Foreskin keratinocyte (primary cell): ENCODE measurements at places on chromosomes 4 and X. TPM values are rescaled to one million over a fixed set of nuclear protein-coding genes. Genes with fewer than 3 reads are reported as not detected.
A peak's percentile ranks its signal among the peaks of the same experiment; 100 is the strongest.

DNA sequence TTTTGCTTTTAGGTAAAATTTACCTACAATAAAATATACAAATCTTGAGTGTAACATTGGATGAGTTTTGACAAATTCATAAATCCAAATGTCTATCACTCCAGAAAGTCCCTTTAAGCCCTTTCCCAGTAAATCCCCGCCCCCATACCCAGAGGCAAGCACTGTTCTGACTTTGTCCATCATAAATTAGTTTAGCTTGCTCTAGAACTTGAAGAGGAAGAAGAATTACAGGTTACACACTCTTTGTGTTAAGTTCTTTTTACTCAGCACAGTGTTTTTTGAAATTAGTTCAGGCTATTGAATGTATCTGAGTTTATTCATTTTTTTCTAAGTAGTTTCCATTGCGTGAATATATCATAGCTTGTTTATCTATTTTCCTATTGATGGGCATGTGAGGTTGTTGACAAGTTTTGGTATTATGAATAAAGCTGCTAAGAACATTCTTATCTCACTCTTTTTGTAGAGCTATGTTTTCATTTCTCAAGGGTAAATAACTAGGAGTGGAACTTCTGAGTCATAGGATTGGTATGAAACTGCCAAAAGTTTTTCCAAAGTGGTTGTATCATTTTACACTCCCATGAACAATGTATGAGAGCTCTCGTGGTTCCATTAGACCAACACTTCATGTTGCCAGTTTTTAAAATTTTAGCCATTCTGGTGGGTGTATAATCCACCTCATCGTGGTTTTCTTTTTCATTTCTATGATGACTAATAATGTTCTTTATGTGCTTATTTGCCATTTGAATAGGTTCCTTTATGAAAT is 22.4 kb upstream of the HPSE start:
- peak; percentile 93 for DNase-seq

- no peak for DNase-seq
Observed at GRCh38 chrX:2694914-2695267, 3.8 kb downstream of the CD99 start.

DNA sequence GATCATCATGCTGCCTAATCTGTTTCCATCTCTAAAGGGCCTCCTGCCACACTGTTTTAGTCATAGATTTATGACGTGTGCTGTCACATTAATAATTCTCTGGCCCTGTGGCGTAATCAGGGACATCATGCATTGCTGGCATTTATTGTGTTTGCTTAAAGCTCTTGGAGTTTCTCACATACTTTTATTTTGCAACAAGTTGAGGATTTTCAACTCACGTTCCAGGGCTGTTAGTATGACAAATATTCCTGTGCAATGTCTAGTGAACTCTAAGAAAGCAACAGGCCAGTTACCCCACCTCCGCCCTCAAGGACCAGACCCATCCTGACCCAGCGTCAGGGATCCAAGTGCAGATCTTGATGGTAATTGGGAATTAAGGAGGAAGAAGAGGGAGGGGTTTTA is 7.8 kb upstream of the PIGA start:
- DNase-seq: peak; percentile 4

GRCh38 chr4:121790976-121791375 is 10.1 kb upstream of the EXOSC9 start:
- no peak for DNase-seq

GRCh38 chr4:157271166-157271869 is 50.8 kb downstream of the GRIA2 start:
- DNase-seq: peak; percentile 7

DNA sequence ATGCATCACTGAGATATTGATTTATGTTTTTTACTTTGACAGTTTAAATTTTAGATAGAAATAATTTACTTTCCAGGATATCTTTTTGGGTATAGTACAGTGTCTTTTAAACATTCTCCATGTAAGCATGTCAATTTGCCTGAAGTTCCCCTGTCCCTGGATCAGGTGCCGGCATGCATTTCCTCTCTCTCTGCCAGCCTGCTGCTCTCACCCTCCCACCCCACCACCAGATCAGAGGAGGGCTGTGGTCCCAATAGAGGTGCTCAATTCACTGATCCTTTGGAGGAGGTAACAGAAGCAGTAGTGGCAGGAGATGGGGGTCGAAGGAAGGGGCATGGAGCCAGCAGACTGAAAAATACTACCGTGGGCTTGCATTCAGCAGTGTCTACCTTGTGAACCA is 28.3 kb upstream of the DSPP start:
- no peak for DNase-seq

- no peak for DNase-seq
Observed at GRCh38 chr4:152991398-152991797, 55.3 kb downstream of the FHDC1 start.

GRCh38 chrX:112147206-112147605 is 64.6 kb upstream of the TRPC5 start:
- no peak for DNase-seq

DNA sequence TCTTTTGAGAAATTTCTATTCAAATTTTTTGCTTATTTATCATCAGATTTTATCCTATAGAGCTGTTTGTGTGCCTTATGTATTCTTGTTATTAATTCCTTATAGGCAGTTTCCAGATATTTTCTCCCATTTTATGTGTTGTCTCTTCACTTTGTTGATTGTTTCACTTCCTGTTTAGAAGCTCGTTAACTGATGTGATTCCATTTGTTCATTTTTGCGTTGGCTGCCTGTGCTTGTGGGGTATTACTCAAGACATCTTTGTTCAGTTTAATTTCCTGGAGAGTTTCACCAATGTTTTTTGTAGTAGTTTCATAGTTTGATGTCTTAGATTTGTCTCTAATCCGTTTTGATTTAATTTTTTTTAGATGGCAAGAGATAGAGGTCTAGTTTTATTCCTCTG is 14.6 kb downstream of the ZNF718 start:
- DNase-seq: no peak

DNA sequence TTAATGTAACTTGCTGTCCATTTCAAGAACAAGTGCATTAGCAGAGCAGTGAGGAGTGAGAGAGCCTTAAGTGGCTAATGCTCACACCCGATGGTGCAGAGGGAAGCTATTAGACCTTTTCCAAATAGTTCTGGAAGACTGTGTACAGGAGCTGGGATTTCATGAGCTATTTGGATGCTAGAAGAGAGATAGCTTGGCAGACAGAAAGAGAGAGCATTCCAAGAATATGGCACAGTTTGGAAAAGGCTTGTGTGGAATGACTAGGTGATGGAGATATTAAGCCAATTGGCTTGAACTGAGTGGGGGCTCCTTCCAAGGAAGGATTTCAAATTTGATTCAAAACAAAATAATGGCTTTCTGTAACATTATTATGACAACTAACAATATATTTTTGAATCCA is 1097.2 kb upstream of the TENM3 start:
- DNase-seq: no peak

DNA sequence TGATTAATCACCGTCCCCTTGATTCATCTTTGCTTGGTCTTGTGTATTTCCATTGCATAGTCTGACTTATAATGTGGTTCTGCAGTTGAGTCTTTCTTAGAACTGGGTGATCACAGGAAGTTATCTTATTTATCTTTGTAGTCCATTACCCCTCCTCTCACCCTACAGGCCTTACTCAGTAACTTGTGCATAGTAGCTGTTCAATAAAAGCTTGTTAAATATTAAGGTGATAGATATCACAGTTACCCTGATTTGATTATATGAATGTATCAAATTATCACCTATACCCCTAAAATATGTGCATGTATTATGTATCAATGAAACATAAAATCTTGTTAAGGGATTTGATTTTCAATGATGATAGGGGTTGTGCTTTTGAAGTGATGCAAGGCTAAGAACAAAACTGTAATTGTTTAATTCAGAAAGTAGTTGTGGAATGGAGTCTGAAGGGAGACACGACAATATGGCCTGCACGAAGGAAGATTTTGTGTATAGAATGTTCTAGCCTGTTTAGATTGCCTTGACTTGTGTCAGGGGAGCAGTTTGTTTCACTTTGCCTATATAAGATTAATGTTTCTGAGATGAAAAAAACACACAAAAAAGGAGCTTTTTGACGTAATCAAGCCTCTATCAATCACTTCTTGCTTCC is 132.4 kb upstream of the LIMCH1 start:
- no peak for DNase-seq

ZCCHC18 gene
- polyA plus RNA-seq: 0.02 and 0.08 TPM in 2 replicates

CT55 gene
- not detected in 2 replicates for polyA plus RNA-seq

CXCL1 gene
- 29.4 and 42.3 TPM in 2 replicates for polyA plus RNA-seq

RASL11B gene
- 1.5 and 2.0 TPM in 2 replicates for polyA plus RNA-seq

PORCN gene
- 34.1 and 60.6 TPM in 2 replicates for polyA plus RNA-seq

ABRAXAS1 gene
- 3.2 and 3.9 TPM in 2 replicates for polyA plus RNA-seq

COX7B2 gene
- not detected in 2 replicates for polyA plus RNA-seq

GPR50 gene
- polyA plus RNA-seq: not detected in 2 replicates

COPS4 gene
- polyA plus RNA-seq: 32.3 and 38.1 TPM in 2 replicates
